ENCODE measurements at places on chromosomes 16 and 17.

GRCh38 chr17:78793968-78794367 is 11.9 kb upstream of the CYTH1 start:
- DNase-seq = no peak

DNA sequence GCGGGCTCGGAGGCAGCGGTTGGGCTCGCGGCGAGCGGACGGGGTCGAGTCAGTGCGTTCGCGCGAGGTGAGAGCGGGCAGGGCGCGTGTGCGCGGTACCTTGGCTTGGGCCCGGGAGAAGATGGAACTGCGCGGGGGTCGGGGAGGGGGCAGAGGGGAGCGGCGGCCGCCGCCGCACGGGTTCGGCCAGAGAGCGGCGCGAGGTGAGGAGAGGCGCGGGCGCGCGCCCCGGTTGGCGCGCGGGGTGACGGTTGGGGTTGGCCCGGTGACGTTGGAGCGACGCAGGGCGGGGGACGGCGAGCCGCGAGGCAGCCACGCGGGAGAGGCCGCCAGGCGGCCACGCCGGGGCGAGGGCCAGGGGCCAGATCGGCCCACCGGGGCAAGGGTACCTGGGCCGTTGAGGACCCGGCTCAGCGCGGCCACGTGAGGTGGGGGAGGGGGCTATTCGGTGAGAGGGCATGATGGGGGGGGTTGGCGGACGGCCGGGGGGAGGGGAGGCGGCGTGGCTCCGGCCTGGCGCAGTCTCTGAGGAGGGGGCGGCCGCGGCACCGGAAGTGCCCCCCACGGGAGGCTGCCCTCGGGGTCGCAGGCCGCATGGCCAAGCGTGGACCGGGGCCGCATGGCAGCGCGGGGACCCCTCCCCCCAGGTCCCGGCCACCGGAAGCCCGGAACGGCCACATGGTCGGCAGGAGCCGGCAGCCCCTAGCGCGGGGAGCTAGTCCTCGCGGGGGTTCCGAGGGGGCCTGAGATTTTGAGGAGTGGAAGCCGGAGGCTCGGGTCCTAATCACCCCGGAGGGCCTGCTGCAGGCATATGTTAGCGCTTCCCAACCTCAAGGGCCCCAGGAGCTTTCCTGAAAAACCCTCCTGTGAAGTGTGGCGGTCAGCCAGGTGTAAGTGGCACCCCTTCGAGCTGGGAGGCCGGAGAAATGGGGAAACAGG is 527 bp downstream of the EIF5A start:
- no peak for DNase-seq

DNA sequence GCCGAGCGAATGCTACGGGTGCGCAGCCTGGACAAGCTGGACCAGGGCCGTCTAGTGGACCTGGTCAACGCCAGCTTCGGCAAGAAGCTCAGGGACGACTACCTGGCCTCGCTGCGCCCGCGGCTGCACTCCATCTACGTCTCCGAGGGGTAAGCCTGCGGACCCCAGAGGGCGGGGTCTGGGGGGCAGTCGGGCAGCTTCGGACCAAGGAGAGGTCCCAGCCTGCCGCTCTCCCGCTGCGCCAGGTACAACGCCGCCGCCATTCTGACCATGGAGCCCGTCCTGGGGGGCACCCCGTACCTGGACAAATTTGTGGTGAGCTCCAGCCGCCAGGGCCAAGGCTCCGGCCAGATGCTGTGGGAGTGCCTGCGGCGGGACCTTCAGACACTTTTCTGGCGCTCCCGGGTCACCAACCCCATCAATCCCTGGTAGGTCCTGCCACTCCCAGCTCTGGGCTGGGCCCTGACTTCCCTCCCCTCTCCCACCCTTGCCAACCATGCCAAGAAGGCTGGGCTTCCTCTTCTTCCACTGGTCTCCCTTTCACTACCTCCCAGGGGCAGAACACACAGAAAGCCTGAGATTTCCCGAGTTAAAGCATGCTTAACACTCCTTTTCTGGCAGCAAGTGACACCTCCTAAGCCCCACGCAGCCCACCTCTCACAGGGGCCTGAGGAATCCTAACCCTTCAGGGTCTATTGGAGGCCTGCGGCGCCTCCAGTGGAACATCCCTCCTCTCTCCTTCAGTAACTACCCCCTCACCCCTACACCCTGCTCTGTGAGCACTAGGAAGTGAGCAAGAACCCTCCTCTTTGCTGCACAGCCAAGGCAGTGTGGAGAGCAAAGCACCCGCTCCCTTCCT is 3.2 kb downstream of the NAGS start:
- no peak for DNase-seq

- DNase-seq = no peak
Observed at GRCh38 chr16:81651758-81652718, 127.1 kb upstream of the PLCG2 start.

DNA sequence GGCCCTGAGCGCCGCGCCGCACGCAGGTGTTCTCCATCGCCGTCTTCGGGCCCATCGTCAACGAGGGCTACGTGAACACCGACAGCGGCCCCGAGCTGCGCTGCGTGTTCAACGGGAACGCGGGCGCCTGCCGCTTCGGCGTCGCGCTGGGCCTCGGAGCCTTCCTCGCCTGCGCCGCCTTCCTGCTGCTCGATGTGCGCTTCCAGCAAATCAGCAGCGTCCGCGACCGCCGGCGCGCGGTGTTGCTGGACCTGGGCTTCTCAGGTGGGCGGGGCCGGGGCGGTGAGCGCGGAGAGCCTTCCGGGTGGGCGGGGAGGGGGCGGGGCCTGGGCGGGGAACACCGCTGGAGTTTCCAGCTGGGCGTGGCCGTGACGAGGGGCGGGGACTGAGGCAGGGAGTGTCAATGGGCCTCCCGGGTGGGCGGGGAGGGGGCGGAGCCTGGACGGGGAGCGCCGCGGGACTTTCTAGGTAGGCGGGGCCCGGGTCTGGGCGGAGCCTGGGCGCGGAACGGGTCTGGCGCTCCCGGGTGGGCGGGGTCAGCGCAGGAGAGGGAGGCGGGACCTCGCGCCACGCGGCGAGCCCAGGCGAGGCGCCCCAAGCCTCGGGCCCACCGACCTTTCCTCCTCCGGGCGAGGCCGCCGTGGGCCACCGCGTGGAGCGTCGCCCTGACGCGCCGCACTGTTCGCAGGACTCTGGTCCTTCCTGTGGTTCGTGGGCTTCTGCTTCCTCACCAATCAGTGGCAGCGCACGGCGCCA is 2.4 kb downstream of the SYNGR3 start:
- DNase-seq = peak; percentile 90

GRCh38 chr16:65908568-65908967 is 457.9 kb upstream of the CDH5 start:
- DNase-seq = peak; percentile 35

- no peak for DNase-seq
Observed at GRCh38 chr16:62596584-62596983, 560.3 kb upstream of the CDH8 start.

- DNase-seq = peak; percentile 9
Observed at GRCh38 chr17:32588982-32589381, 102.2 kb downstream of the CDK5R1 start.

GRCh38 chr16:77943801-77944200 is 78.5 kb upstream of the CLEC3A start:
- DNase-seq = no peak

DNA sequence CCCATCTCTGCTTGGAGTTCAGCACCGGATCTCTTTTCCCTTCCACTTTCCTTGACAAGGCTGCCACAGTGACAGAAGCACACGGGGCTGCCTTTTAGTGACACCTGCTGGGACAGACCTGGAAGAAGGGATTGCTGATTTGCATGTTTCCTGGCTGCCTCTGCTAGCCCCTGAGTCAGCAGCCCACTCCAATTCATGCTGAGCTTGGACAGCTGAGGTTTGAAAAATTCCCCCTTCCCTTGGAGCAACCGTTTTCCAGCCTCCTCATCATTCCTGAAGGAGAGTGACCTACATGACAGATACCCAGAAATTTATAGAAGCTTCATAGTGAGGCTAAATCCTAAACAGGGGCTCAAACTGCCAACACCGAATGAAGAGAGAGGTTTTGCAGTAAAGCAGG is 18.8 kb upstream of the RBL2 start:
- no peak for DNase-seq

- no peak for DNase-seq
Observed at GRCh38 chr17:72926171-72926570, 166.3 kb downstream of the SLC39A11 start.

DNA sequence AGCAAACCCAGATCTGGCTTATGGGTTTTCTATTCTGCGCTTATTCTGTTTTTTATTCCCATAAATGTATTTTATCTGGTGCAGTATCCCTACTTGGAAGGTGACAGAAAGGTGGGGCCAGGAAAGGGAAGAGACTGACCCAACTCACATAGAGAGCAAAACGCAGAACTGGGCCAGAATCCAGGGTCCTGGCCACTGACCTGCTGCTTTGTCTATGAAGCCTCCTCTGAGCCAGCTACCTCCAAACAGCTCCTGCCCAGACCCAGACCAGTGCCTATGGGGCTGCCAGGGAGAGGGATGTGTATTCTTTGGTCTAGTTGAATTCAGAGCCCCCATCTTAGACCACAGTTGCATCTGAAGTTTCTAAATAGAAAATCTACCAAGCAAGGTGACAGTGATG is 36.4 kb upstream of the CES5A start:
- no peak for DNase-seq
